ENCODE measurements at places on chromosomes 12 and 14. TPM values are rescaled to one million over a fixed set of nuclear protein-coding genes. Genes with fewer than 3 reads are reported as not detected.

DNA sequence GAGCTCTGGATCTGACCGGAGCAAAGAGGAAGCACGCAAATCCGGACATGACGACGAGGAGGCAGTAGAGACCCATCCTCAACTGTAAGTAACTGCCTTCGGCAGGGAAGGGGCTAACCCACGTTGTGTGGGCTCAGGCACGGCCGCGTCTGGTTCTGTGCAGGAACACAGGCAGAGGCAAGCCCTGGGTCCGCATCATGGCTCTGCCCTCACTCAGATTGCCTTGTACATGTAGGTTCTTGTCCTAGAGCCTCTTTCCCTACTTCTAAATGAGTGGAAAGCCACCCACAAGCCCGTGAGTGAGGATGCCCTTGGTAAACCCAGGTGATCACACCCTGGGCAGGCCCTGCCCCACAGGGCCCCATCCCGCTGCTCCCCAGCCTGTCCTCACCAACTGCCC lies 8.9 kb upstream of the RPLP0 start:
- DNase-seq = peak; percentile 38

DNA sequence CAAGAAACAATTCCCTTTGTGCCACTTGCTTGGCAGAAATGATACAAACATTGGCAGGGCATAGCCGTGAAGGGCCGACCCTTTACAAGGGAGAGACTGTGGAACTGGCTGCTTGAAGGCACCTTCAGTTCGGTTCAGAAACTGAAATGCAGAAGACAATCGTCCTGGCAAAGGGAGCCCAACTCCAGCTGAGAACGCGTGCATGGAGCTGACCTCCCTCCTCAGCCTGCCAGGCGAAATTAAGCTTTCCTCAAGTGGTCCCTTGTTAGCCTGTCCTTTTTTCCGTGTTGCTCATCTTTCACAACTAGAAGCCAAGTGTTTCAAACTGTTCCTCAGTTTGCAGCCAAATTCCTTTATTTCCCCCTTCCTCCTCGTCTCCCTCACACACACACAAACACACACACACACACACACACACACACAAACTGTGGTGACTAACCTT lies 8.1 kb downstream of the LGR5 start:
- DNase-seq = no peak

GRCh38 chr14:69580009-69580577 lies 5.4 kb upstream of the CCDC177 start:
- DNase-seq = peak; percentile 86

DNA sequence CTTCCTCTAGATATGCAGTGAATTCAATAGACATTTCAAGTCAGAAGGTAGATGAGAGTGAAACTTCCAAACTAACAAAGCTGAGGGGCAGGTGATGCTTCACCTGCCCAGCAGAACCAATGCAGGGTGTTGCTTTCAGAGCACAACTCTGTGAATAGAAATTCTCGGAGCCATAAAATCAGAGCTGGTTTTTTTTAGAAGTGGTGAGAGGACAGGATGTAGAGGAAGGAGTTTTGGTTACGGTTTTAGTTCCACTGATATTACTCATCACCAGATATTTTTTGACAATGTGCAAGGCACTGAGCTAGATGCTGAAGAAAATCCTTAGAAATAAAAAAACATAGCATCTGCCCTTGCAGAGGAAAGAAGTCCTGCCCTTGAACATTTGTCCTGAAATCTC lies 62.2 kb downstream of the BMP4 start:
- peak; percentile 49 for DNase-seq

- DNase-seq = peak; percentile 66
Observed at GRCh38 chr14:75456069-75456996, 28.5 kb downstream of the JDP2 start.

- no peak for DNase-seq
Observed at GRCh38 chr14:24057867-24058259, 6.1 kb downstream of the CARMIL3 start.

- no peak for DNase-seq
Observed at GRCh38 chr14:21535545-21536417, 9.6 kb upstream of the SALL2 start.

GRCh38 chr14:20219033-20219432 lies 4.5 kb upstream of the OR11H6 start:
- DNase-seq = no peak

GRCh38 chr14:106200541-106201315 lies 674.3 kb downstream of the TMEM121 start:
- no peak for DNase-seq

- DNase-seq = no peak
Observed at GRCh38 chr12:15584366-15585041, 204.7 kb downstream of the EPS8 start.

DNA sequence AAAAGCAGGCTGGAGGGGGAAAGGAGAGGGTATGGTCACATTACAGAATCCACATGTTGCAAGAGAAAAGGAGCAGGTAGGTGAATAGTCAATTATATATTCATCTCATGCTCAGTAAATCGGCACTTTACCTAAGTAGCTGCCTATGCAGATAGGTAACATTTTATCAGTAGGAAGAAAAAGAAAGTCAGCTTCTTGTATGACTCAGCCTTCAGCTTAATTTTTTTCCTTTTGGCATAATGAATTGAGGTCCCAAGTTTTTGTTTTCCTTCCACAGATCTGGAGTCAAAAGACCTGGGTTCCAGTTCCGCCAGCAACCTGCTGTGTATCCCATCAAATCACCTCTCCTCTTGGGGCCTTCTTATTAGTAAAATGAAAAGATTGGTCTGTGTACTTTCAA lies 6.0 kb upstream of the ACSM4 start:
- no peak for DNase-seq

TAMALIN gene
- 4.7 TPM for total RNA-seq

RD3L gene
- total RNA-seq = not detected

GOLT1B gene
- total RNA-seq = 65.7 TPM

C12orf54 gene
- total RNA-seq = not detected

DNAJC22 gene
- 0.29 TPM for total RNA-seq
